ENCODE measurements at places on chromosomes 6 and 20.

DNA sequence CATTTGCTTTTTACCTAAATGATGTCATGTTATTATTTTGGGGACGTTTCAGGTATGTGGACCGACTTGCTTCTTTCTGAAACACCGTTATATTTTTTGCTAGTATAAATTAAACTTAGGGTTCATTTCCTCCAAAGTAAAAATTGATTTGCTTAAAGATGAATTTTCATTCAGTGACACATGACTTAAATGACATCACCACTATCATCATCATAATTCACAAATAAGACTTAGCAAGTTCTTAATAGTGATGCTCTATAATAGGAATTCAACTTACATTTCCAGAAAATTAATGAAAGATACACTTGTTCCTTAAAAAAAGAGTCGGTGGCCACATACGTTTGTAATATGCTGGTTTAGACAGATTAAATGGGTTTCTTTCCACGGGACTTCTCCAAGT, 9.3 kb downstream of the IRF4 start:
- DNase-seq: no peak

DNA sequence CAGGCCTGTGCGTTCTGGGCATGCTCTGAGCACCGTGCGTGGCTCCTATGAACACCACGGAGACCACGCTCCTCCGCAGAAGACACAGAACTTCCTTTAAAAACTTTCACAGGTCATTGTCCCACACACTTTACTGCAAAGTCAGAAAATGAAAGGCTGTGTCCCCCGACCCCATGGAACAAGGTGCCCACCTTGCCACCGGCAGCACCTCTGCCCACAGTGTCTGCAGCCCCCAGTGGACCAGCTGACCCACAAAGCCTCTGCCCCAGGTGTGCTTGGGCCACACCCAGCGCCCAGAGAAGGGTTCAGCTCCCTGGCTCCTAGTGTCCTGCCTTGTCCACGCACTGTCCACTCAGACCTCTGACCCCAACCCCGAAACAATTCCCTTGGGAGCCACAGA, 8.7 kb downstream of the TAF4 start:
- no peak for DNase-seq

GRCh38 chr6:24920136-24920535, 15.6 kb downstream of the RIPOR2 start:
- no peak for DNase-seq

DNA sequence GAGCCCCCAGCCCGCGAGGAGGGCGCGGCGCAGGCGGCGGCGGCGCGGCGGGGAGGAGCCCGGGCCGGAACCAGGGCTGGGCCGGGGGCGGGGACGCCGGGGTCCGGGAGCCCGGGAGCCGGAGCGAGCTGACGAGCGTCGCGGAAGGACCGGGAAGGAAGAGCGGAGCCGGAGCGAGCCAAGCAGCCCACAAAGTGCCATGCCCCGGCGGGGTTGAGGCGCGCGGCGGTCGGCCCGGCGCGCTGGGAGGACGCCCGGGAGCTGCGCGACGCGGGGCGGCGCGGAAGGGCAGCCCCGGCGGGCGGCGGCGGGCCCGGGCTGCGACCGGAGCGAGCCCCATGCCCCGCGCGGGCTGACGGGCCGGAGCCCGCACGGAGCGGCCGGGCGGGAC, 289 bp downstream of the FOXP4 start:
- no peak for DNase-seq

- peak; percentile 56 for DNase-seq
These were observed 120.4 kb upstream of the RIPOR2 start for GRCh38 chr6:25056130-25056529.

GRCh38 chr20:19423900-19424620, 211.6 kb downstream of the SLC24A3 start:
- no peak for DNase-seq

- DNase-seq: no peak
These were observed 96.7 kb upstream of the LAMP5 start for GRCh38 chr20:9417665-9418064.

DNA sequence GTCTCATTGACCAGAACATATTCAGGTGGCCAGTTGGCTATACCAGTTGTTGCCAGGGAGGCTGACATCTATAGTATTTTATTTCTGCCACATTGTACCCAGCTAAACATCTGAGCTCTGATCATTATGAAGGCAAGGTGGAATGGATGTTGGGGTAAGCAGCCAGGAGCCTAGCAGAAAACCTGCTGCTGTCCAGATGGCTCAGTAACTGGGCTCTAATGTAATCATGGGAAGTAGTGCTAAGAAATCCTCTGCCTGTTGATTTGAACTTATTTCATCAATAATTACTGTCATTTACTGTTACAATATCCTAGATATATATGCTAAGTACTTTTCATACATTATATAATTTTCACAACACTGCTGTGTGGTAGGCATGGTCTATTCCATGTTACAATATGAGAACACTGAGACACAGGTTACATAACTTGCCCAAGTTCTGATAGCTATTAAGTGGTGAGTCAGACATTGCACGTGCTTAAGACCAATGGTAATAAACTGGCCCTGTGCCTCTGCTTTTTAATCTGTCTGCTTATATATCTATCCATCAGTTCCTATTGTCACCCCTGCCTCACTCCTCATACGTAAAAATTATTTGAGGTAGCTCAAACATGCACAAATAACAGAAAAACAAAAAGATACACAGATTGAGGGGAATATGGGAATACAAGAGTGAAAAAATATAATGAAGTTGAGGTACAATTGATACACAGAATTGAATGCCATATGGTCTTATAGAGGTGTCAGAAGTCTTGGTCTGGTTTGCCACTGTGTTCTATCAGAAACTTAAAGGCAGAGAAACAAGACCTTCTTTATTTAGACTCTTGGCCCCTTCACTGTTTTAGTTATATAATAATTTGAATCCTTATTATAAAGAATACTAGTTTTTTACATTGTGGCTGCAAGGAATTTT, 25.2 kb downstream of the TBPL1 start:
- no peak for DNase-seq

DNA sequence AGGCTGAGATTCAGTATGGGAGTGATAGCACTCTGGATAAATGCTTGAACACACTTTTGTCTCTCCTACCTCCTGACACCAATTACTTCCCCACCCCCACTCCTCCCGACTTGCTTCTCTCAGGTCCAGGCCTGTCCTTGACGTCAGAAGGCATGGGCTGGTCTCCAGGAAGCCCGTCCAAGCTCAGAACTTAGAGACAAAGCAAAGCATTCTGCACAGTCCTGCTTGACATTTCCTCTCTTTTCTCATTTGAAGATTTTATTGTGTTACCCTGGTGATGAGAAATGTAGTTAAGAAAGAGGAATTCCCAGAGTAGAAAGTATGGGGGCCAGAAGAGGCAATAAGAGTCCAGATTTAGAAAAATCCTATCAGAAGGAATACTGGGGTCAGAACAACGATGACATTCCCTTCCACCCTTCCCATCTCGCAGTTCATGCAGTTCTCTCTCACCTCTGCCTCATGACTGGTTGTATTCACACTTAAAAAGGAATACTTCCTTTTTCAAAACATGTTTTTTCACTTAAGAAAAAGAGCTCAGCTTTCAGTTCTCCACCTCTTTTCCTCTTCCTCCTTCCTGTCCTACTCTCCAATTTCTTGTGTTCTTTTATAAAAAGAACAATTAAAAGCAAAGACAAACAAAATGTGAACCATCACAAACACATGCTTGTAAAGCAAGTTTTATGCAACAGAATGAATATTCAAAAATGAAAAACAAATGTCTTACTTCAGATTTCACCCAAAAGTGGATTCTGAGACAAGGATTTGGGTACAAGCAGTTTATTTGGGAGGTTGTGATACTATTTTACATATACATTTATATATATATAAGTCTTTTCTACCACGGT, 18.5 kb upstream of the FAM184A start:
- no peak for DNase-seq

GRCh38 chr20:18267815-18268214, 20.5 kb upstream of the ZNF133 start:
- no peak for DNase-seq

GRCh38 chr6:20876036-20876435, 341.8 kb downstream of the CDKAL1 start:
- no peak for DNase-seq

GRCh38 chr6:147053311-147053921, 150.8 kb upstream of the STXBP5 start:
- no peak for DNase-seq

DNA sequence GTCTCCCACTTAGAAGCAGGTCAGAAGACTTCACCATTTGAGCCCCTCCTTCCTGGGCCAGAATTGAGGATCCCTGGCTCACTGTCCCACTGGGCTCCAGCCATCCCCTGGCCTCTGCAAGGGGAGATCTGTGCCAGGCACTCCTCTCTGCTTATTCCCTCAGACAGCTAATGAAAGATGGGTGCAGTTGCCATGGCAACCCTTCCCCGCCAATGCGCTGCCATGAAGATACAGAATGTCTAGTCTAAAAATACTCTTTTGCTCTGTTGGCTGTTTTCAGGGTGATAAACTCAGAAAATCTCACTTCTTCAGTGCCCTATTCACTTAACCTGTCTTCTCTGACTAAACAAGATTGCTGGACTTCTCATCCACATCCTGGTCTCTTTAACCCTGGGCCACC, 13.6 kb upstream of the TTLL2 start:
- no peak for DNase-seq

- DNase-seq: peak; percentile 78
These were observed 72.0 kb downstream of the BLOC1S5 start for GRCh38 chr6:7992002-7992815.

- DNase-seq: no peak
These were observed 17.5 kb upstream of the MYCT1 start for GRCh38 chr6:152680151-152680550.

DNA sequence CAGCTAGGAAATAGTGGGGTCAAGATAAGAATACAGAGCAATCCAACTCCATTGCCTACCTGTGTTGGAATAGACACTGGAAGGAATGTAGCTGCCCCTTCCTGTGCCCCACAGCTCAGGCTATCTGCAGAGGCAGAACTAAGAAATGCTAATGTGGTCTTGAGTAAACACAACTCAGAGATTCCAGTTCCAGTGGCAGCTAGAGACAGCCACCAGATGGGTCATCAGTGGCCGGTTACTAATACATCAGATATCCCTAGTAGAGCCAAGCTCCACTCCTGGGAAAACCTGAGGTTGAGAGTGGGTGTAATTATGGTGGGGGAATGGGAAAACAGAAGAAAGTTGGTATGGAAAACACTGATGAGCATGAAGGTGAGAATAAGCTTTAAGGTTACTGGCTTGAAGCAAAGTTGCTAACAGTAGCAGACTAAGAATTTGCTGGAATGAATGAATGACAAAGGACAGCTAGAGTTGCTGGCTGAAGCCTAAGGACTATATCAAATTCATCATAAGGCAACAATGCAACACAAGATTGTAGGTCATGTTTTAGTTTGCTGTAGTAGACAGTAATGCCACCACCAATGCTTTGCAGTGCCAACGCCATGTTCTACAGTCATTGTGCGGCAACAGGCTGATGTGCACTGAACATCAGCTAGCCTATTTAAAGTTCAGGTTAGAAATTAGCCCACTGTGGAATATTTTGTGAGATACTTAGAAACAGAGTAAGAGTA, 28.3 kb upstream of the FAM83C start:
- no peak for DNase-seq

DNA sequence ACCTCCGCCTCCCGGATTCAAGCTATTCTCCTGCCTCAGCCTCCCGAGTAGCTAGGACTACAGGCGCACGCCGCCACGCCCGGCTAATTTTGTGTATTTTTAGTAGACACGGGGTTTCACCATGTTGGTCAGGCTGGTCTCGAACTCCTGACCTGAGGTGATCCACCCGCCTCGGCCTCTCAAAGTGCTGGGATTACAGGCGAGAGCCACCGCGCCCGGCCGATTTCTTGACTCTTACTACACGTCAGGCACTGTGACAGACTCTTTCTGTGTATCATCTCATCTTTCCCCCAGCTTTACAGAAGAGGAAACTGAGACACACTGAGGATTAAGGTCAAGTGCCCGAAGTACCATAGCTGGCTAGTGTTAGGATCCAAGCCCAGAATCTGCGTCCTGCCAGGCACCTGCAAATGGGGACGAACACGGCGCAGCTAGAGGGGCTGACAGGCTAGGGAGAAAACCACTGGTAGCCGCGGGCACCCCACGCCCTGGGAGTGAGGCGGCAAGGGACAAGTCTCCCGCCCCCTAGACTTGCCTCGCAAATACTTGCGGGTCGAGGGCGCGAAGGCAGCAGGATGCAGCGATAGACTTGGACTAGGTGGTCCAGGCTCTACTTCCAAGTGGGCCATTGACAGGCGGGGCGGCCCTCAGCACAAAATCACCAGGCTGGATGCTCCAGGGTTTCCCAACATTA, 1.1 kb upstream of the TAF8 start:
- no peak for DNase-seq

DNA sequence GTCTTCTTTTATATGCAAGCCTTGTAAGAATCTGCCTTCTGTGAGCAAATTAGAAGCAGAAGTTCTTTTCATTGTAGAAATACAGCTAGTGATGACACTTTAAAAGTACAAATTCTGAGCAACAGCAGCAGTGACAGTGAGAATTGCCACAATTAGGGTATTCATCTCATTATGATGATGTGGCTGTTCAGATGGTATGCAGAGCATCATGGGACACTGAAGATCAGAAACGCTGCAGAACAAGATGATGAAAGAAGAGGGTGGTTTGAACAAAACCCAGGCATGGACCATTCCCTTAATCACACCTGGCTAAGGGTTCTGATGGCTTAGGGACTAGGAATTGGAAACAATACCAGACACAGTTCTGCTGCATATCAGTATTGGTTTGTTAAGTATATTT, 312.7 kb upstream of the TBX18 start:
- no peak for DNase-seq

GRCh38 chr20:3188823-3189413, 15.6 kb downstream of the DDRGK1 start:
- no peak for DNase-seq

- DNase-seq: peak; percentile 83
These were observed 3.0 kb downstream of the ARID1B start for GRCh38 chr6:156780102-156780641.

Measured in GM13977 (cell line).